ENCODE measurements at places on chromosomes 1 and 21. TPM values are rescaled to one million over a fixed set of nuclear protein-coding genes. Genes with fewer than 3 reads are reported as not detected.

OR2T12 gene
- not detected for total RNA-seq

PSMG1 gene
- 35.6 TPM for total RNA-seq

PTAFR gene
- 0.23 TPM for total RNA-seq

TRIM17 gene
- total RNA-seq = 1.2 TPM

ZNF678 gene
- 2.1 TPM for total RNA-seq

SPATA21 gene
- not detected for total RNA-seq

YY1AP1 gene
- 96.9 TPM for total RNA-seq

TCHH gene
- total RNA-seq = not detected

S100A7 gene
- total RNA-seq = not detected

CACHD1 gene
- total RNA-seq = 6.5 TPM

SYCP1 gene
- not detected for total RNA-seq

MTMR11 gene
- 3.1 TPM for total RNA-seq

TMEM9 gene
- total RNA-seq = 80.6 TPM

RGS8 gene
- not detected for total RNA-seq

CLCA1 gene
- total RNA-seq = not detected

ACBD6 gene
- 55.7 TPM for total RNA-seq

PKLR gene
- not detected for total RNA-seq

DNM3 gene
- total RNA-seq = under 0.01 TPM

TNFRSF1B gene
- 7.8 TPM for total RNA-seq

ENAH gene
- 25.1 TPM for total RNA-seq

RSPO1 gene
- total RNA-seq = 8.6 TPM

SELE gene
- total RNA-seq = not detected

LIN28A gene
- total RNA-seq = not detected

SPRR2B gene
- not detected for total RNA-seq

SLC45A1 gene
- total RNA-seq = 2.8 TPM

KCTD3 gene
- total RNA-seq = 40.3 TPM

NUF2 gene
- 1.1 TPM for total RNA-seq

FCRL6 gene
- total RNA-seq = not detected

AMY1A gene
- not detected for total RNA-seq

CR2 gene
- total RNA-seq = not detected

SCMH1 gene
- 18.8 TPM for total RNA-seq

DOCK7 gene
- total RNA-seq = 48.3 TPM

REN gene
- not detected for total RNA-seq

NPR1 gene
- total RNA-seq = 46.2 TPM

FUCA1 gene
- total RNA-seq = 12.6 TPM

OR2AK2 gene
- not detected for total RNA-seq

MYCL gene
- total RNA-seq = not detected

PTGFRN gene
- 58.3 TPM for total RNA-seq

TSACC gene
- not detected for total RNA-seq

OLIG2 gene
- total RNA-seq = not detected

Data from pericardium fibroblast (primary cell).